ENCODE measurements at places on chromosomes 12 and 14. TPM values are rescaled to one million over a fixed set of nuclear protein-coding genes. Genes with fewer than 3 reads are reported as not detected.

- H3K4me3 ChIP-seq, result peak overlapping the region; percentile 73
- no peak for DNase-seq
- peaks cover 18% of the 10 kb centered on the region for H3K36me3 ChIP-seq
- H3K27me3 ChIP-seq, result no peaks in the 10 kb centered on the region
- peak overlapping the region; percentile 90 for H3K27ac ChIP-seq
Observed at GRCh38 chr12:56159482-56160192, 1.5 kb downstream of the MYL6 start.

- DNase-seq, result no peak
- H3K36me3 ChIP-seq, result no peaks in the 10 kb centered on the region
- no peaks in the 10 kb centered on the region for H3K4me1 ChIP-seq
Observed at GRCh38 chr12:76636121-76636692, 76.6 kb upstream of the OSBPL8 start.

TMPRSS12 gene
- total RNA-seq, result not detected

DNA sequence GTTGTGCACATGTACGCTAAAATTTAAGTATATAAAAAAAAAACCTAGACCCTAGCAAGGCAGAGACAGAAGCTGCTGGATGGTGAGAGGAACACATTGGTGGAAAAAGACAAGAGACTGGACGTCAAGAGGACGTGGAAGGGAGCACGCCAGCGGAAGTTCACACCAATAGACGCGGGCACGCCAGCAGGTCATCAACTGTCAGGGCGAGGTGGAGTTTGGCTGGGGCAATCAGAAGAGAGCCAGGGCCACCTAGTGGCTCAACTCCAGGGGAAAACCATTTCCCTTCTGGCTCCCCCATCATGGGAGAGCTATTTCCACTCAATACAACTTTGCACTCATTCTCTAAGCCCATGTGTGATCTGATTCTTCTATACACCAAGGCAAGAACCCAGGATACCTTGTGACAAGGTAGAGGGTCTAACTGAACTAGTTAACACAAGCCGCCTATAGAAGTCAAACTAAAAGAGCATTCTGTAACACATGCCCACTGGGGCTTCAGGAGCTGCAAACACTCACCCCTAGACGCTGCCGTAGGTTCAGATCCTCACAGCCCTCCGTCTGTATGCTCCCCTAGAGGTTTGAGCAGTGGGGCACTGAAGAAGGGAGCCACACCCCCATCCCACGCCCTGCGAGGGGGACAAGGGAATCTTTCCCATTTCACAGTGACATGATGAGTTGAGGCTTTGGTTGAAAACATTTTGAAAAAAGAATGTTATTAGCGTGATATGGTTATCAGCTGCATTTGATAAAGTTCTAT, 702.7 kb downstream of the TMTC2 start:
- no peaks in the 10 kb centered on the region for H3K4me1 ChIP-seq
- H3K4me3 ChIP-seq, result no peak overlapping the region
- H3K36me3 ChIP-seq, result no peaks in the 10 kb centered on the region
- no peak for DNase-seq

CHGA gene
- total RNA-seq, result not detected

GRCh38 chr14:70832561-70833305, 23.4 kb upstream of the MAP3K9 start:
- H3K27ac ChIP-seq, result no peak overlapping the region
- no peaks in the 10 kb centered on the region for H3K4me1 ChIP-seq
- H3K36me3 ChIP-seq, result no peaks in the 10 kb centered on the region
- H3K27me3 ChIP-seq, result no peaks in the 10 kb centered on the region
- no peak for DNase-seq

DNA sequence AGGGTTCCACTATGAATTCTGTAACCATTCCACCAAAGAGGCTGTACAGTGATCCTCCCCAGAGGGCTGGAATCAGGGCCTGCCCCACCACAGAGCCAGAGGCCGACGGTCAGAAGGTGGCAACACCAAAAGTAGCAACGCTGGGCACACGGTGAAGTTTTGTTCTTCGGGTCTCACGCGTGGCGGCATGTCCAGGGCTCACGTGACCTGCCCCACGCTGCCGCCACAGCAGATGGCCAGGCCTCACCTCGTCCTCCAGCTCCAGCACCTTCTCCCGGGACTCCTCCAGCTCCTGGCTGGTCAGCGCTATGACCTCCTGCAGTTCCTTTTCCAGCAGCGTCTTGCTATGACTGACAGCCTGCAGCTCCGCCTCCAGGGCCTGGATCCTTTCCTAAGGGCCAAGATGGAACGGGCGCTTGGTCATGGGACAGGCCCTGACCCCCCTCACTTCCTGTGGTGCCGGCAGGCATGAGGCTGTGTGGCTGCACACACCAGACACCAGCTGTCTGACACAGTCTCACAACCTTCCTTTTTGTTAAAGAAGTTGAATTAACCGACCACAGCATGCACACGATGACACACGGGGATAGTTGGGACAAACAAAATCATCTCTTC, 22.4 kb upstream of the ANKLE2 start:
- H3K27ac ChIP-seq, result no peak overlapping the region
- no peak overlapping the region for H3K4me3 ChIP-seq
- peaks cover 23% of the 10 kb centered on the region for H3K36me3 ChIP-seq
- no peaks in the 10 kb centered on the region for H3K27me3 ChIP-seq
- no peaks in the 10 kb centered on the region for H3K4me1 ChIP-seq
- no peak for DNase-seq

DNA sequence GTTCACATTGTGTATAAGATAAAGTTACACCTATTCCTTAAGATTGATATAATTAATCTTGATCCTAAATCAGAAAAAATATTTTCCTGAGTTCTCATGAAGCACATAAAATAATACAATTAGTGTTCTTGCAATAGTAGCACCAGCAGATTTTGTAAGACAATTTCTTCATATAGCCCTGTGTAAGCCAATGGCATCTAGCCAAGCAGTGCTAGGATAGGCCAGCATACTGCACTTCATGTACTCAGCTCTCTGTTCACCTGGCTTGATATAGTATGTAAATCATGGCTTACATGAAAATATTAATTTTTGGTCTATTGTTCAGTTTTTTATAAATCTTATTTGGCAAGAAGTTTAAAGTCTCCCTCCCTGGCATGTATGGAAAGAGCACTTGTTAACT, 1.9 kb downstream of the KLRF2 start:
- peaks cover 3% of the 10 kb centered on the region for H3K4me1 ChIP-seq
- H3K4me3 ChIP-seq, result no peak overlapping the region
- H3K27ac ChIP-seq, result no peak overlapping the region
- DNase-seq, result no peak
- no peaks in the 10 kb centered on the region for H3K36me3 ChIP-seq
- no peaks in the 10 kb centered on the region for H3K27me3 ChIP-seq

DNA sequence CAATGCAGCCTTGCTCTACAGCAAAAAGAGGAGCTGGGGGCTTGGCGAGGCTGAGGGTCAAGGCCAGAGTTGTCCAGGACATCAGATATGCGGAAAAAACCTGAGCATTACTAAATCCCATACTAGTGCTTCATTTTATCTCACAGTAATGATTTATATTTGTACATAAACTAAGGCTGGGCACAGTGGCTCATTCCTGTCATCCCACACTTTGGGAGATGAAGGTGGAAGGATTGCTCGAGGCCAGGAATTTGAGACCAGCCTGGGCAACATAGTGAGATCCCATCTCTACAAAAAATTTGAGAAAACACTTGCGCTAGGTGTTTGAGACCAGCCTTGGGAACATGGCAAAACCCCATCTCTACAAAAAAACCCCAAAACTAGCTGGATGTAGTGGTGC, 11.6 kb upstream of the JPH4 start:
- no peaks in the 10 kb centered on the region for H3K36me3 ChIP-seq
- DNase-seq, result no peak
- H3K4me1 ChIP-seq, result peaks cover 11% of the 10 kb centered on the region
- no peak overlapping the region for H3K27ac ChIP-seq
- no peak overlapping the region for H3K4me3 ChIP-seq
- no peaks in the 10 kb centered on the region for H3K27me3 ChIP-seq

- H3K27me3 ChIP-seq, result no peaks in the 10 kb centered on the region
- no peak overlapping the region for H3K4me3 ChIP-seq
- H3K4me1 ChIP-seq, result no peaks in the 10 kb centered on the region
- no peak overlapping the region for H3K27ac ChIP-seq
Observed at GRCh38 chr12:5745251-5745888, 199.7 kb downstream of the ANO2 start.

DNA sequence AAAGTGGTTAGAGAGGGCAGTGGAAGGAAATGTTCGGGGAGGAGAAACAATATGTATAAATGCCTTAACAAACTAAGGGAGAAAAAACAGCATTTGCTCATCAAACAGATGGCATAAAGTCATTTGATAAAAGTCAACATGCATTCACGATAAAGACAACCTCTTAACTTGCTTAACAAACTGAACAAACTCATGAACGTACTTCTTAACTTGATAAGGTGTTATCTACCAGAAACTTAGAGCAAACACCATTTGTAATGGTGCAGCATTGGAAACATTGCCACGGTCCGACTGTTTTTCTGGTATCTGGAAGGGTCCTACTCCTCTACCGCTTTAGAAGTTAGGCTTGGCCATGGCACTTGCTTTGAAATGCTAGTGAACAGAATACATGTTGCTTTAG, 4.2 kb upstream of the RPS6KL1 start:
- H3K4me3 ChIP-seq, result no peak overlapping the region
- no peaks in the 10 kb centered on the region for H3K36me3 ChIP-seq
- DNase-seq, result no peak
- H3K27ac ChIP-seq, result no peak overlapping the region
- peaks cover 10% of the 10 kb centered on the region for H3K4me1 ChIP-seq

TRHDE gene
- 0.17 TPM for total RNA-seq

- H3K36me3 ChIP-seq, result no peaks in the 10 kb centered on the region
- no peak overlapping the region for H3K27ac ChIP-seq
Observed at GRCh38 chr12:119384340-119384739, 49.8 kb downstream of the CCDC60 start.

NEUROD4 gene
- not detected for total RNA-seq

- no peak overlapping the region for H3K27ac ChIP-seq
- H3K36me3 ChIP-seq, result no peaks in the 10 kb centered on the region
- no peak for DNase-seq
- peaks cover 8% of the 10 kb centered on the region for H3K27me3 ChIP-seq
- H3K4me3 ChIP-seq, result no peak overlapping the region
- H3K4me1 ChIP-seq, result no peaks in the 10 kb centered on the region
Observed at GRCh38 chr14:22391908-22392565, 197.0 kb downstream of the DAD1 start.

DNA sequence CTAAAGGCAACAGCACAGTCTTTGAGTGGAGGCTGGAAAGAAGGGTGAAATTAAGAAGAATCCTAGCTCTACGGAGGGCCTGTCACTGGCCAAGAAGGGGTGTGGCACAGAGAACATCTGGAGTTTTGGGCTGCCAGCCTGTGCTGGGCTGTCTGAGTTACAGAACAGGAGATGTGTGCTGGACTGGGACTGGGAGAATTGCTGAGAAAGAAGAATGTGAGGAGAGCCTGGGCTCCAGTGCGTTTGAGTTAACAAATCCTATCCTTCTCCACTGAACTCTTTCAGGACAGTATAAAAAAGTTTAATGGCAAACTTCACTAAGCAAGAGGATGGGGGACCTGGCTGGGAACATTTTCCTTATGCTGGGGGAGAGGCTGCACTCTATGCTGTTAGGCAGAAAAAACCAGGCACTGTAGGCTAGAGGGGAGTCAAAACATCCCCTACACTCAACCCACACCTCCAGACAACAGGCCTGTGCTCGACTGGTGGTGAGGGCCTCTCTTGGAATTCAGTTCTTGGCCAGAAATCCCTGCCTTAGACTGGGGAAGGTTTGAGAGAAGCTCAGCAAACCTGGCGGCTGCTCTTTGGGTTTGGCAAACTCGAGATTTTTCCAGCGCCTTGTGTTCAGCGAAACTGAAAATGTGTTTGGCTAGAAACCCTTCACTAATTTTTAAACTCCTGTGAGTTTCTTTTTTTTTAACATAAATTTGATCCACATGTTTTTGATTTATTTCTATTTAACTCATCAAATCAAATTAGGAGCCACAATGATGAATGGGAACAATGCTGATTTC, 217.3 kb downstream of the MON2 start:
- no peak overlapping the region for H3K27ac ChIP-seq
- no peaks in the 10 kb centered on the region for H3K36me3 ChIP-seq
- no peaks in the 10 kb centered on the region for H3K4me1 ChIP-seq
- no peaks in the 10 kb centered on the region for H3K27me3 ChIP-seq
- DNase-seq, result no peak

AMIGO2 gene
- 2.5 TPM for total RNA-seq

DNA sequence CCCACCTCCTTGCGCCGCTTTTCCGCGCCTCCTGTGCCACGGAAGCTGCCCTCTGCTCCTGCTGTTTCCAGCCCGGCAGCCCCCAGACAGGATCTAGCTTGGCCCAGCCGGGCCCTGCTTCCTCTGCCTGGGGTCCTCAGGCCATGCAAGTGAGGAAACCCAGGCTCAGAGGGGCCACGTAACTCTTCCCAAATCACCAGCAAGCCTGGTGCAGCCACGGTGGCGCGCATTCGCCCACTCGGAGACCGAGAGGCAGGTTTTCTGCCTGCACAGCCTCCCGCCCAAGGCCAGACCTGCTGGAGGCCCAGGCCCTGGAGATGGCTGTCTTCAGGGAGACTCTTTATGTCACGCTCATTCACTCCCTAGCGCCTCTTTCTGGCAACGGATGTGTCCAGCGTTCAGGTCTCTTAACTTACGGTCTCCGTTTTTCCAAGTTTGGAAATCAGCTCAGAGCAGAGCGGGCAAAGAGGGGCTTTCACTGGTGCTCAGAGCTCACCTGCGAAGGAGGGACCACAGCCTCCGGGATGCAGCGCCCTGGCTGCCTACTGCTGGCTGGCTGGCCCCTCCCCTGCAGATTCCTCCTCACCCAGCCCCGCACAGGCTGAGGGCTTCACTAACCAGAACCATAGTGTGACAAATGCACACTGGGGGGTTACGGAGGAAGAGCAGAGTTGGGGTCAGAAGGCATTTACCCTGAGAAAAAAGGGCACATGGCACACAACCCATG, 20.6 kb upstream of the CEP170B start:
- no peaks in the 10 kb centered on the region for H3K36me3 ChIP-seq
- H3K27me3 ChIP-seq, result peaks cover 7% of the 10 kb centered on the region
- H3K4me3 ChIP-seq, result no peak overlapping the region
- H3K4me1 ChIP-seq, result peaks cover 9% of the 10 kb centered on the region
- no peak overlapping the region for H3K27ac ChIP-seq
- no peak for DNase-seq

IL25 gene
- total RNA-seq, result not detected

GRCh38 chr12:53097564-53098353, at the start of gene IGFBP6:
TSS of gene IGFBP6 (plus strand) at chr12:53097667. CDS start at chr12:53097718, 51 bp downstream.
- H3K27me3 ChIP-seq, result no peaks in the 10 kb centered on the region
- H3K4me1 ChIP-seq, result peaks cover 10% of the 10 kb centered on the region
- no peaks in the 10 kb centered on the region for H3K36me3 ChIP-seq
- no peak for DNase-seq
- H3K4me3 ChIP-seq, result peak within 1 kb of the TSS; percentile 41

DNA sequence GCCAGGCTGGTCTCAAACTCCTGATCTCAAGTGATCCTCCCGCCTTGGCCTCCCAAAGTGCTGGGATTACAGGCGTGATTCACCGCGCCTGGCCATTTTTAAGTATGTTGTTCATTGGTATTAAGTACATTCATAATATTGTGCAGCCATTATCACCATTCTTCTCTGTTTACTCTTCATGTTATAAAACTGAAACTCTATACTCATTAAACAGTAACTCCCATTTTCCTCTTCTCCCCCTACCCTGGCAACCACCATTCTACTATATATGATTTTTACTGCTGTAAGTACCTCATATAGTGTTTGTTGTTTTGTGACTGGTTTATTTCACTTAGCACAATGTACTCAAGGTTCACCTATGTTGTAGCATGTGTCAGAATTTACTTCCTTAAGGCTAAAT, 23.1 kb downstream of the METAP2 start:
- H3K36me3 ChIP-seq, result peaks cover 50% of the 10 kb centered on the region
- peaks cover 2% of the 10 kb centered on the region for H3K4me1 ChIP-seq
- no peak overlapping the region for H3K27ac ChIP-seq

CRIP1 gene
- total RNA-seq, result 1.4 TPM
